PC-3 (cell line): ENCODE measurements at places on chromosomes 11 and 22. TPM values are rescaled to one million over a fixed set of nuclear protein-coding genes. Genes with fewer than 3 reads are reported as not detected.

DNA sequence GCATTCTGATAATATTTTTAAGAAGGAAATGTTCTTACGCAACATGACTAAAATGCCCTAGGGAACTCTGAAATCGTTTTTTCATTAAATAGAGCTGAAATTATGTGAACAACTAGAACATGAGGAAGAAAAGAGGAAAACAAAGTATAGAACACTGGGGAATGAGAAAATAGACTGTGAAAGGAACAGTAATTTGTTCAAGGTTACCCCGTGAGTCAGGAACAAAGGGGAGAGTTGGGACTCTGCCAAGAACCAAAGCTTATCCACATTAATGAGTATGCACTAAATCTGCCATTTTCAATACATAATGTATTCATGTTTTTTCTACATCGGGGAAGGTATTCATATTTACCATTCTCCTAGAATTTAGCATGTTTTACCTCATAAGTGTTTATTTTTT, 961.8 kb upstream of the CCDC90B start:
- no peak for DNase-seq

GRCh38 chr22:38233427-38233826, 31.6 kb downstream of the MAFF start:
- no peak for DNase-seq

- DNase-seq = no peak
Observed at GRCh38 chr22:47621253-47621652, 858.8 kb downstream of the TBC1D22A start.

GRCh38 chr11:29127461-29127860, 889.4 kb downstream of the KCNA4 start:
- no peak for DNase-seq

- no peak for DNase-seq
Observed at GRCh38 chr11:20451568-20451967, 64.1 kb downstream of the PRMT3 start.

GRCh38 chr11:11505190-11505589, 116.6 kb downstream of the GALNT18 start:
- peak; percentile 4 for DNase-seq

Gene SLC35F2
- total RNA-seq = 190 and 210 TPM in 2 replicates

Gene GRIA4
- not detected in 2 replicates for total RNA-seq

Gene MMP11
- total RNA-seq = 2.4 and 5.9 TPM in 2 replicates

Gene PRR33
- total RNA-seq = not detected in 2 replicates

GRCh38 chr11:74466916-74467885, at the start of gene KCNE3:
Gene KCNE3, minus strand, starts transcription at chr11:74467549. Its CDS starts 9,986 bp downstream, at chr11:74457563.
- no peak for DNase-seq

Gene NELL1
- not detected in 2 replicates for total RNA-seq

DNA sequence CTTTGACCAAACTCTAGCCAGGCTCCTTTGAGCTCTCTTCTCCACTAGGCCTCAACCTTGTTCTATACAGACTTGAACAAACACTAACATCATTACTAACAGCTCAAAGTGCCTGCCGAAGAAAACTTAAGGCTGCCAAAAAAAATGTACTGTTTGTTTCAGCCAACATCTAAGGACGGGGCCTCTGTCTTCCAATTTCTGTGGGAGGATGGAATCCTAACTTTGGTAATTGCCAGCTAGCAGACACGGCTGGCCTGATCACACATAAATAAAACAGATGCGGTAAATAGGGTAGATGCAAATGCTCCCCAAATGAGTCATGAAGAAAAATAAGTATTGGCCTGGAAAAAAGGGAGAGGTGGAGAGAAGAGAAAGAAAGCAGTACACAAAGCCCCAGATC, 394.3 kb downstream of the TMEM135 start:
- no peak for DNase-seq

DNA sequence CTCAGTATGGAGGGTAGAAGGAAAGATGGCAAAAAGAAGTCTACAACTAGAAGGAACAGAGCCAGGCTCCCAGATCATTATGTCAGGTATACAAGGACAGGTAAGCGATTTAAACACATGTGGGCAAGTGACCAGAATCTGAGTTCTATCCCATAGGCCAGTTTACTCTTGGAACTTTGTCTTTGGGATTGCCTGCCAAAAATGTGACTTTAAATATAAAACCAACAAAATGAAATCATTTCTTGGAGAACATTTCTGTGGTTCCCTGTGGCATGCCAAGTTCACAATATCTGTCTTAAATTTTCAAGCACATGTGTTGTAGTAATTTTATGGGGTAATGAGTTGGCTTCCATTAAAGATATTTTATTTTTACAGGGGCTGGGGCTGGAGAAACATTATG, 141.0 kb downstream of the SLC17A6 start:
- no peak for DNase-seq

Gene MS4A4E
- total RNA-seq = not detected in 2 replicates

DNA sequence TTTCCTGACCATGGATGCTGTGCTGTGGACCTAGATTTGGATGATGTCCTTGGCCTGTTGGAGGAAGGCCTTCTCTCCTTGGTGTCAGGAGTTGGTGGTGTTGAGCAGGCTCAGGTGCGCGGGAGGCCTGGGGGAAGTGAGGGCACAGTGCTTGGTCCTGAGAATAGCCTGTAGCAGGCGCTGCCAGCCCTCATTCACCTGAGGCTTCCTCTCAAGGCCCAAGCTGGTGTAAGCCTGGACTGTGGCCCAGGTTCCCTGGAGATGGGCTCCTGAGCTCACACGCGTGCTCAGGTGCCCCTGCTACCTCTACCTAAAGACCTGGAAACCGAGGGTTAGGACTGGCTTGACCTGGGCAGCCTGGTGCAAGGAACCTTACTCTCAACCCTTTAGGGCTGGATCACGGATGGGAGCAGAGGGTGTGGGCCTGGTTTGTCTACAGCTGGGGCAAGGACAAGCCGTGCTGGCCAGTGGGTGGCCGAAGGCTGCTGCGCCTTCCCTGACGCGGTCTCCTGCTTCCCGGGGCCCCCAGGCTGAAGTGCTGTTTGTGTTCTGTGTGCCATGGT, 7.8 kb upstream of the GRAMD4 start:
- no peak for DNase-seq

DNA sequence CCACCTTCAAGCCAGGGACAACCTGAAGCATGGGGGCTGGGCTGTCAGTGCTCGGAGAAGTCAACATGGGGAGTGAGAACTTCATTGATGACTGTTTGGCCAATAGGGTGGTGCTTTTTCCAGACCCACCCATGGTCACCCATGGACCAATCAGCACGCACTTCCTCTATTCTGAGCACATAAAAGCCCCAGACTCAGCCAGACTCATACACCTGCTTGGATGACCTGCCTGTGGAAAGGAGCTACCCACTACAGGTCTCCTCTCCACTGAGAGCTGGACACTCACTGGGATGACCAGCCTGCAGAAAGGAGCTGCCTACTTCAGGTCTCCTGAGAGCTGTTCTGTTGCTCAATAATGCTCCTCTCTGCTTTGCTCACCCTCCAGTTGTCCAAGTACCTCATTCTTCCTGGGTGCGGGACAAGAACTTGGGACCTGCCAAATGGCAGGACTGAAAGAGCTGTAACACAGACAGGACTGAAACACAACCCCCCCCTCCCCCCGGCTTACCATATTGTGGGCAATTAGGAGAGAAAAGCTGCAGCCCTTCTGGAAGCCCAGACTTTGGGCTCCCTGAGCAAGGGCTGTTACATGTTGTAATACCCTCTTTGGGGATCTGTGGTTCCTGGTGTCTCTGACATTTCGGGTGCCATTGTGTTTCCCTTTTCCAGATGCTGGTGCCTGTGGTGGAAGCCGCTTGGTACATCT, 44.4 kb upstream of the WNT11 start:
- DNase-seq = no peak

DNA sequence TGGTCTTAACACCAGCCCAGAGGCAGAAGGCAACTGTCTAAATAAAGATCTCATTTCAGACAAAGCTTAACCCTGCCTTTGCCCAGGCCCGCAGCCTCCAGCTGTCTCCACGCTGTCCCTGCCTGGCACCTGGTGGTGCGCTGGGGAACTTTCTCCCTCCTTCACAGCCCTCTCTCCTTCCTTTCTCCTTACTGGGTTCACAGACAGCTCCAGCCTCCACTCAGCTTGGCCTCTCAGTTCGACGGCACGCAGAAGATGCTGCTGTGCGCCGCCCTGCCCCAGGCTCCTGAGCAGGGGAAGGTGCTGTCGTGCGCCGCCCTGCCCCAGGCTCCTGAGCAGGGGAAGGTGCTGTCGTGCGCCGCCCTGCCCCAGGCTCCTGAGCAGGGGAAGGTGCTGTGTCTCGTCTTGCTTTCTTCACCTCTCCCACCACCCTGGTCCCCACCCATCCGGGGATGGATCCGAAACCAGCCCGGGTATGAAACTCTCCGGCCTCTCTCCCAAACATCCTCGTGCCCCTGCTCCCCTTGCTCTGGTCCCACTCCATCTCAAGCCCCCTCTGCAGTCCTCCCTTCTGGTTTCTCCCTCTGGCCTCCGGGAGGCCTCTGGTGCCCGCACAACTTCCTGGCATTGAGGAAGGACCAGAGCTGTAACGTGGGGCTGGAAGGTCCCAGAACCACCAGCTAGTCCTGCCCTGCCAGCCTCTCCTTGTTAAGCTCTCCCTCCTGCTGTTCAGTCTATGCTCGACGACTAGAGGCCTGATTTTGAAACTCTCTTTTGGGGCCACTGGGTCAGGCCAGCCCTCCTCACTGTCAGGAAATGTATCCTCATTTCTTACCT, 22.9 kb upstream of the JAM3 start:
- DNase-seq = no peak
